Omental fat pad (tissue), 4 donors: ENCODE measurements at places on chromosomes 2 and 18.

DNA sequence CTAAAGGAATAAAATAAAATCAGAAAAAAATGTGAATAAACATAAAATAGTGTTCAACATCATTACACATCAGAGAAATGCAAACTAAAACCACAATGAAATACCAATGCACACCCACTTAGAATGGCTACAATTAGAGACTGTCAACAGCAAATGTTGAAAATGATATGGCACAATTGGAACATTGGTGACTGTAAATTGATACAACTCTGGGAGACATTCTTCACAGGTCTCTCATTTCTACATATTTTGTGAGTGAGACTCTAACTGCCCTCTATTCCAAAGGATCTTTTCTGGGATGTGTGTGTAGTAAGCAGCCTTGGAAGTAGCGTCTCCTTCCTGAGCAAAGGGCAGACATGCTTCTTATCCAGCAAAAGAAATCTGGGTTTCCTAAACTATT, 323.0 kb downstream of the FBXO15 start:
- DNase-seq: no peak

DNA sequence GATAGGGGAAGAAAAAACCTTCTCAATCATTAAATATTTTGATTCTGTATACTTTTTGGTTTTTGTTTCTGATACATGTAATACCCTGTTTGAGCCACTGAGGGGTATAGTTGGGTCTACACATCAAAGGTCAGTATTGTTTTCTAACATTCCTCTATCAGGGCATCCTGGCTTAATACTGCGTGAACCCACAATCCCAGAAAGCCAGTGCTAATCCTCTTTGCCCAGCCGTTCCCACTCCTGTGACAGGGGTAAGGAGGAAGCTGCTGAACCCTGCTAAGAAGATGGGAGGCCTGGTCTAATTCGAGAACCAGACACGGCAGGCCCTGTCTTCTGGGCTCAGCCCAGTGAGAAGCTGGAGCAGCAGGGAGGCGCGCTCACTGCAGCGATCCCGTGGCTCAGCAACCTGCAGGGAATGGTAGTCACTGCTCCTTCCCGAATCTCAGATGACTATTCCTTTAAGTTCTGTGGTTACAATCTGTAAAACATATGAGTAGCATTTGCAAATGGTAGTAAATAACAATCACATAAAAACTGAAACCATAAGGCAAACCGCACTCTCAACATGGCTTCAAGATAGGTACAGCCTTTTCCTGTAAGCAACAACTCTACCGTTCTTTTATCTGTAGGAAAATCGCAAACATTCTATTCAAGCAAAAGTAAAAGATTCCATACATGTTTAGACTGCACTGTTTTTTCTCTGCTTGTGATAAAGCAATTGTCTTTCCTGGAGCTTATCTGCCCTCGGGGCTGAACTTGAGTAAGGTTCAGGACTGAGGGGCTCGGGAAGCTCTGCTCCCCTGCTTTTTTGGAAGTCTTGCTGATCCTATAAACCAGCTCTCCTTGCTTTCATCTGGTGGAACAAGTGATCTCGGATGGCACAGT, 87.0 kb downstream of the EPB41L3 start:
- no peak for DNase-seq

DNA sequence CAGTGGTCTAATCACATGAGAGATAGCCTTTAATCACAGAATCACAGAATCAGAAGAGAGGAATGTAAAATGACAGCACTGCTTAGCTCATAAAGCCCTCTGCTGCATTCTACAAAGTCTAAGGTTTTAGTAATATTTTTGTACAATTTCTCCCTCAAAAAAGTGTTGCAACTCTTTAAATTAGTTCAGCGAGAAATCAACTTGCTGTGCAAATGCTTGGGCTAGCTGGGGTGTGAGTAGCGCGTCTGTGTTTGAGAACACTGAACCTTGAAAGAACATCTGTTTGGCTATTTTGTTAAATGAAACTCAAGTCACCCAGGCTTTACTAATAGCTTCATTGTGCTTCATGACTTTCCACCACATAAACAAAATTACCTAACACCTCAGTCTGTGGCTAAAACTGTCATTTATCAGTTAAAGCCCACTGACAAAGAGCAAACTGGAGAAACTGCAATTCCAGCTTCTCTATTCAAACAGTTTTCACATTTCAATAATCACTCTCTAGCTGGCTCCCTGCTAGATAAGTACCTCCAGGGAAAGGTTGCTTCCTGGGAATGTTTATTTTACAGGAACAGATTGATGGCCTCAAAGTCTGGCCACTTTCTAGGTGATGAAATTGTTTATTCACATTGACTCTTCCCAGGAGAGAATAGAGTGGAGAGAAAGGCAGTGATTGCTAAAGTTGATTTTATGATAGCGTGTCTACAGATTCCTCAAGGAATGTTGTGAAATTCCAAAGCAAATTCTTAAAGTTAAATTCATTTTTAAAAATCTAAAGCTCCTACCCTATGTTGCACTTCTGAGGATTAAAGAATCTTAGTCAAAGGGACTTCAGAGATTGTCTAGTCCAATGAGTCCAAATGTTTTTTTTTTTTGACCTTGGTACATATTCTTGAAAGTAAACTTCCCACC, 36.0 kb upstream of the STAT1 start:
- no peak for DNase-seq

DNA sequence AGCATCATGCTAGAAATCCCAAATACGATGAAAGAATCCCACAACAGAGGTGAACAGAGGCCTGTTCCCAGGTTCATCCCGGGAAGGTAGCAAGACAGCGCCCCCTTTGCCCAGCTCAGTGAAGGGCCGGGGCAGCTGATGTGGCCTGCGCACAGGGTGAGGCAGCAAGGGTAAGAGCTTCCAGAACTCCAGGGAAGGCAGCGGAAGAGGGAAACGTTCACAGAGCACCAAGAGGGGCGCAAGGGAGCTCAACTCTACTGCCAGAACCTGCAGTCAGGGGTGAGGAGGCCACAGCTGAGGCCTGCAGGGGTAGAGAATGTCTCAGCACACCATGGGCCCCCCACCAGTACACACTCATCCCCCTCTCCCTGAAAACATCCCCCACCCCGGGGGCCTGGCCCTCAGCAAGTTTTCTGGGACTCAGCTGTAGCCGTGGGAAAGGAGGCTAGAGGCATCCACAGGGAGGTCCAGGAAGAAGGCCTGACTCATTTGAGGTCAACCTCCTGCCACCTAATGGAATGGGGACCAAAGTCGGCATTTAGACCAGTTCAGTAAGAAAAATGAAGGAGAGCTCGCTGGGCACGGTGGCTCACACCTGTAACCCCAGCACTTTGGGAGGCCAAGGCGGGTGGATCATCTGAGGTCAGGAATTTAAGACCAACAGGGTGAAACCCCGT, 95.6 kb upstream of the ASAP2 start:
- DNase-seq: no peak
